ENCODE measurements at places on chromosomes 2 and 18.

GRCh38 chr18:50797142-50797541 lies 22.7 kb downstream of the MRO start:
- DNase-seq, result no peak

GRCh38 chr18:12625241-12625640 lies 32.7 kb downstream of the SPIRE1 start:
- DNase-seq, result no peak

- peak; percentile 79 for DNase-seq
Measured at GRCh38 chr2:235666213-235666781, 172.5 kb downstream of the AGAP1 start.

GRCh38 chr2:70711191-70711590 lies 56.8 kb downstream of the ADD2 start:
- DNase-seq, result peak; percentile 12

- DNase-seq, result no peak
Measured at GRCh38 chr2:240791821-240792628, 28.0 kb downstream of the KIF1A start.

- peak; percentile 43 for DNase-seq
Measured at GRCh38 chr18:13369756-13370510, 151.4 kb downstream of the LDLRAD4 start.

DNA sequence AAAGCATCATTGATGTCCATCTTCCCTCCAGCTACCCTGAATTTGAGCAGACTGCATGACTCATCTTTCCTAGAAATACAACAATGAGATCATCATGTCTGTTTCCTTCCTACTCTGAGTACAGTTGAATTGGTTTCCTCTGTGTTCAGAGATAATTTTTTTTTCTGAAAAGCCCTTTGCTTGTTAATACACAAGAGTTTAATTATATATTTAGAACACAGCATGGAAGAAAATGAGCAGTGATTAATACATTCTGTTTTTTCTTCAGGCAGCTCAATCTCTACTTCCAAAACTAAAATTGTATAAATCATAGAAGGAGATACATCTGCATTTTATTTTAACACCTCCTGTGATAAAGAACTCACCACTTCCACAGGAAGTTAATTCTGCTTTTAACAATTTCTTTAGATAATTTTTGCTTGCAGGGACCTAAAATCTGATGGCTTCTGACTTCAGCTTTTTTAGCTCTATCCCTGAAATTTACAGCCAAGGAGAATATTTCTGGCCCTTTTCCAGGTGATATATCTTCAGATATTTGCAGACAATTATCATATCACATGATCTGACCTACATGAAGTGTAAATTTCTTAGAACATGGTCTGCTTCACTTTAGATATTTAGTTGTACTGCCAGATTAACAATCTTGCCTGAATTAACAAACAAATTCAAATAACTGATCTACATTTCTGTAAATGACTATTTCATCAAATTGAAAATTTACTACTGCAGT lies 249.0 kb downstream of the TRIB2 start:
- DNase-seq, result no peak
